Activated B cell treated with CpG ODN at 0.5 μM for 24 hours (primary cell): ENCODE measurements at places on chromosomes 13 and 19. TPM values are rescaled to one million over a fixed set of nuclear protein-coding genes. Genes with fewer than 3 reads are reported as not detected.

LILRA2 gene
- total RNA-seq = 0.22 TPM in 1 of 2 replicates, not detected in the other

PRRG2 gene
- total RNA-seq = 1.8 and 2.2 TPM in 2 replicates

DNA sequence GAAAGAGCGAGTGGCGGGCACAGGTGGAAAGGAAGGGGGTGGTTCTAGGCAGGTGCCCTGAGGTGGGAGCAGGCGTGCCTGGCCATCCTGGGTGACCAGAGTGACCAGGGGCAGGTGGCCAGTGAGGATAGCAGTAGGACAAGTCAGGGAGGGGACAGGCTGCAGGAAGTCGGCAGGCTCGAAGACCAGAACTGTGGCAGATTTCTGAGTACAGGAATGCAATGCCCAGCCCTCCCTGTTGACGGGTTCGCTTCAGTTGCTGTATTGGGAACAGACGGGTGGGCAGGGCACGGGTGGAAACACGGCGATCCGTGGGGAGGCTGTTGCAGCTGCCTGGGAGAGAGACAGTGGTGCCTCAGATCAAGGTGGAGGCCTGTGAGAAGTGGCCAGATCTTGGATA, 1.9 kb downstream of the ZNF628 start:
- DNase-seq = no peak

DNA sequence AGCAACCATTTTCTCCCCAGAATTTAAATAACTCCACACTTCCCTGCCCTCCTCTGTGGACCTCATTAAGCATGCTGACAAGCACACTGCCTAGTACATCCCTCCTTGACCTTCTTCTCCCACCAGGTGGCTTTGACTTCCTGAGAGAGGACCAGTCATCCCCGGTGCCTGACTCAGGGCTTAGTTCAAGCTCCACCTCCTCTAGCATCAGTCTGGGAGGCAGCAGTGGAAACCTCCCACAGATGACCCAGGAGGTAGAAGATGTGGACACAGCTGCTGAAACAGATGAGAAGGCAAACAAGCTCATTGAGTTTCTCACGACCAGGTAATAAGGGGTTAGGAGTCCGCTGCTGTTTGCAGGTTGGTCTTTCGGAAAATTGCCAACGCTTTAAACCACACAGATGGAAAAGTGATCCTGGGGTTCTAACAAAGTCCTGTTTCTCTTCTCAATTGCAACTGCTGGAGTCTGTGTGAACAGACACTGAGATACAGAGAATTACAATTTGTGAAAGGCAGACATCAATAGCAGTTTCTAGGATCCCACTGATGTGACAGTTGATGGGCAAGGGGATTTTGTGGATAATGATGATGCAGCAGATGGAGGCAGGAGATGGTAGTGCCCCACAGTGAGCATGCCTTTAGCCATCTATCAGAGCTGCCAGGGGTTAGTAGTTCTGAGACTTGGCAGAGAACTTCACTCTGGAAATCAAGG, 86.7 kb downstream of the ZAR1L start:
- DNase-seq = no peak

DNA sequence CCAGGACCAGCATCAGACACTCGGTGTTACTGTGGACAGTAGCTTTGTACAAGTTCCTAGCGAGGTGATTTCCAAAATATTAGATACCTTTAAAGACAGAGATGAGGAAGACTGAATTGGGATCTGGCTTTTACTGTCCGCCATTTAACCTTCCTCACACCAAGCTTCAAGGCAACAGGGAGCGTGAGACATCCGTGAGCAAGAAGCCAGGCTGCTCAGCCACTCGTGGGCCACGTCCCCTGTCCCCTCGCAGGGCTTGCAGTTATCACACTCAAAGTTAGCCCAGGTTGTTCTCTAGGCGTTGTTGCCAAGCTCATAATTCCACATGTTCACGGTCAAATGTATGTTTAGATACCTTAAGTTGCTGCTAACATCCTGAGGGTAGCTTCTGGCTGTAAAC, 102.9 kb downstream of the COL4A2 start:
- DNase-seq = no peak

DNA sequence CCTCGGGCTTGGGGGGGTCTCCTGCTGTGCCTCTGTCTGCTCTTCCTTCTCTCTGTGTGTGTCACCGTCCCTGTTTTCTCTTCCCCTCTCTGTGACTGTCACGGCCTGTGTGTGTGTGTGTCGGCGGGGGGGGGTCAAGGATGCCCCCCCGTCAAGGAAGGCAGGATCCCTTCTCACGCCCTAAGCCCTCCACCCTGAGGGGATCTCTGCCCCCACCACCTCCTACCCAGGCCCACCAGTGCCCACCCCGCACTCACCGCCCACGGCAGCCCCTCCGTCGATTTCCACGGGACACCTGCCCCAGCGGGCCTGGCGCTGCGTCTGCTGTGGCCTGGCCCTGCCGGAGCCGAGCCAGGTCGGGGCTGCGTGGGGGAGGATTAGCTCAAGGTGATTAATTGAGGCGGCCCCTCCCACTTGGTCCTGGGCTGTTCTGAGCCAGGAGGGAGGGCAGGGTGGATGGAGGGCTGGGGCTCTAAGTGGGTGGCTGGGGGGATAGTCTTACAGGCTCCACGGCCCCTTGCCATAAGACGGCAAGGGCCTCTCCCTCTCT, at the start of gene RAX2:
Gene RAX2 (minus strand): TSS at position 323 of the 550 bp plus-strand sequence. CDS start 486 bp downstream, outside the sequence.
- DNase-seq = no peak

GRCh38 chr19:1073063-1073955, 6.3 kb downstream of the ARHGAP45 start:
- no peak for DNase-seq

- DNase-seq = no peak
These were observed 10.2 kb downstream of the C19orf12 start for GRCh38 chr19:29704562-29705558.

GRCh38 chr19:34336781-34337271, 28.2 kb upstream of the GPI start:
- no peak for DNase-seq

- no peak for DNase-seq
These were observed 23.9 kb downstream of the GATAD2A start for GRCh38 chr19:19429361-19429760.

DNA sequence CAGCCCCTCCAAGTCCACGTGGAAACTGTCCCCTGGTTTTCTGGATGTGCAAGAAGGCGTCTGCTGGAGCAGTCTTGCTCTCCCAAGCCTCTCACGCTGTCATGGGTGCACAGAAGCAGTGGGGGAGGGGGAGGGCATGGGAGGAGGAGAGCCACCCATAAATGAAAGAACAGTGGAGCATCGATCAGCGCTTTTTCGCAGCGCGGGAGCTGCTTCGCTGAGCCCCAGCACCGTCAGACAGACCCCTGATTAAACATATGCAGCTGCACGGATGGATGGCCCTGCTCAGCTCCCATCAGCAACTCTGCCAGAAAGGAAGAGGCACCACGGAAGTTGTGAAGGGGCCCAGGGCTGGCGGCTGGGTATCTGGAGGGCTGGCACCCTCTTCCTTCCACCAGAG, 264.9 kb downstream of the UQCRFS1 start:
- no peak for DNase-seq
